Stimulated activated CD4-positive, alpha-beta T cell treated with anti-CD3 and anti-CD28 coated beads, Interleukin-1b, Interleukin-23, amount 100 ng/mL, for 48 hours (primary cell): ENCODE measurements at places on chromosomes 4 and X.

GRCh38 chrX:154529206-154529612 is 13.2 kb upstream of the FAM3A start:
- no peak for DNase-seq

DNA sequence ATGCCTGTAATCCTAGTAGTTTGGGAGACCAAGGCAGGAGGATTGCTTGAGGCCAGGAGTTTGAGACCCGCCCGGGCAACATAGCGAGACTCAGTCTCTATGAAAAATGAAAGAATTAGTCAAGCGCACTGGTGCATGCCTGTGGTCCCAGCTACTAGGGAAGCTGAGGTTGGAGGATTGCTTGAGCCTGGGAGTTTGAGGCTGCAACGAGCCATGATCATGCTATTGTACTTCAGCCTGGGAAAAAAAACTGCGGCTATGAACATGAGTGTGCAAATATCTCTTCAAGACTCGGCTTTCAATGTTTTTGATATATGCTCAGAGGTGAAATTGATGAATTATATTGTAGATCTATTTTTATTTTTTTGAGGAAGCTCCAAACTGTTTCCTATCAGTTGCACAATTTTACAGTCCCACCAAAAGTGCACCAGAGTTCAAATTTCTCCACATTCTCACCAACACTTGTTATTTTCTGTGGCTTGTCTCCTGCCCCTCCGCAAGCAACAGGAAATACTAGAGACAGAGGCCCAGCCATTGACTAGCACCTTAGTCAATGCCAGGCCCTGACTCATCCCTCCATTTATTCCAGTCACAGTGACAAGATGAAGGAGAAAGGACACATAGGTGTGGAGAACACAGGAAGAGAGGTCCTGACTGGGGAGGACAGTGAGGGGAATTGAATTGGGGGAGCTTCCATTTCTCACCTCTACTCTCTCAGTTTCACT is 33.1 kb upstream of the ZNF41 start:
- DNase-seq, result no peak

DNA sequence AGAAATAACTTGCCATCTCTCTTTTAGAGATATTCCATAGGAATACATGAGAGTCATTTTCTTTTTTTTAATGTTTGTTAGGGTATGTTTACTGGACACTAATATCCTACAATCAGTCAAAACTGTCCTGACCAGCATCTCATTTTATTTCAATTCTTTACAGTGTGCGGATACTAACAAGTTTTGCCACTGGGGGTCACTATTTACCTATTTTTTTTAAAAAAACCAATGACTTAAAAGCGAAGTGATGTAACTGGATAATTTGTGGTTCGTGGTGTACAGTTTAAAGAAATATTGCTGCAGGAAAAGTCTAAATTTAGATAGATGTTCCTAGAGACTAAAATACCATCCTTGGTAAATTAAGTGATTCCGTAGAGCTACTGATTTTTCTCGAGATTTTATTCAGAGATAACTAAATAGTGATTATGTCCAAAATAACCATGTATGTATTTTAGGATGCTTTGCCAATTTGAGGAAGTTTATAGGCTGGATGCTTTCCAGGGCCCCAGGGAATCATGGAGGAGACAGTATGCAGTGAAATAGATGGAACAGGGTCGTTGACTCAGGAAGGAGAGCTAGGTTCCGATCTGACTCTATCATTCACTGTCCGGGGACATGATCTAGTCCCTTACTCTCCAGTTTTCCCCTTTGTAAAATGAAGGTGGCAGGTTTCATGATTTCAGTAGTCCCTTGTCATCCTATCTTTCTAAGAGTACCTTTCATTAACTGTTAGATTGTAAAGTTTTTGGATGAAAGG is 34.0 kb upstream of the GNPDA2 start:
- no peak for DNase-seq

GRCh38 chr4:123832173-123833026 is 435.8 kb downstream of the SPRY1 start:
- DNase-seq, result no peak

- DNase-seq, result no peak
Observed at GRCh38 chr4:139234253-139234652, 45.8 kb downstream of the MGARP start.

- DNase-seq, result no peak
Observed at GRCh38 chr4:121875652-121876051, 5.4 kb upstream of the BBS7 start.

DNA sequence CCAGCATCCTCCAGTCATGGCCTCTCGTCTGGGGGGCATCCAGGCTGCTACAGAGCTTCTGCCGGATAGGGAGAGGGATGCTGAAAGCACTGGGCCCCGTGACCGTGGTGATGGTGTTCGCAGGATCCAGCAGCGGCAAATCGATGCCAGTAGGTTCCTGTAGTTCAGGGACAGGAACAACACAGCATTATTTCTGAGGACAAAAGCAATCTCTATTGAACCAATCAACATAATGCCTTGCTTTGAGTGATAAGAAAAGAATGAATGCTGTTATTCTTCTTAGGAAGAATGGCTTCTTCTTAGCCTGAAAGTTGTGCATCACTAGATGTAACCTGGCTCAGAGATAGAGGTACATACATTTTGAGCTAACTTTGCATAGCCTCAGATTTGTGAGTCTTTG is 378.6 kb downstream of the UNC5C start:
- DNase-seq, result no peak

- no peak for DNase-seq
Observed at GRCh38 chr4:152038238-152038637, 277.4 kb upstream of the GATB start.

- DNase-seq, result no peak
Observed at GRCh38 chr4:46123913-46124755, at the start of gene GABRG1. TSS of gene GABRG1 (minus strand) at chr4:46124054. CDS start at chr4:46123913, 141 bp downstream.

DNA sequence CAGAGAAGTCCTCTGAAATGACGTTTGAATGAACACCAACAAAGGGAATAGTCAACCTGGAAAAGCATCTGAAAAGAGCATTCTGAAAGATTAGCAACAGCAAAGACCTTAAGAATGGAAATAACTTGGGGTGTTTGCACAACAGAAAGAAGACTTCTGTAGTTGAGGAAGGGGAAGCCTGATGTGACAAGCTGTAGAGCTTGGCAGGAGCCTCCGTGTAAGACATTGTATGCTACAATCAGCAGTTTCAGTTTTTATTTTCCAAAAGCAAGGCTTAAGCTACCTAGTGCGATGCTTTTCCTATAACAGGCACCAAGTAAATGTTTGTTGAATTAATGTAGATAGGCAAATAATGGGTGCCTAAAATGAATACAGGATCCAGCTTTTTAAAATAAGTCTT is 484.0 kb downstream of the SPRY1 start:
- no peak for DNase-seq

DNA sequence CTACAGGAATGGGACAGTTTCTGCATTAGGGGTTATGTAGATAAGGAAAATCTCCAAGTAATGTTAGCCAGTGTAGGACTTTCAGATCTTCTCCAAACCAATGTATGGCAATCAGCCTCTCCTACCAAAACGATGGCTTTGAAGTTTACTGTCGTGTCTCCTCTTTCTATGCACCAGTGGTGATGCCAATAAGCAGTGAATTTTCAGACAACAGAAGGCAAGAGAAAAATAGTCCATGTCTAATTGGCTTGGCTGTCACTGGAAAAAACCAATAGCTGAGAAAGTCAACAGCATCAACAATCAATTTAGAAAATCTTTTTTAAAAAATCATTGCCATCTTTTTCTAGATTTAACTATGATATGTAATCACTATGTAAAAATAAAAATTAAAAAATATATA is 35.0 kb downstream of the LIMCH1 start:
- DNase-seq, result no peak

DNA sequence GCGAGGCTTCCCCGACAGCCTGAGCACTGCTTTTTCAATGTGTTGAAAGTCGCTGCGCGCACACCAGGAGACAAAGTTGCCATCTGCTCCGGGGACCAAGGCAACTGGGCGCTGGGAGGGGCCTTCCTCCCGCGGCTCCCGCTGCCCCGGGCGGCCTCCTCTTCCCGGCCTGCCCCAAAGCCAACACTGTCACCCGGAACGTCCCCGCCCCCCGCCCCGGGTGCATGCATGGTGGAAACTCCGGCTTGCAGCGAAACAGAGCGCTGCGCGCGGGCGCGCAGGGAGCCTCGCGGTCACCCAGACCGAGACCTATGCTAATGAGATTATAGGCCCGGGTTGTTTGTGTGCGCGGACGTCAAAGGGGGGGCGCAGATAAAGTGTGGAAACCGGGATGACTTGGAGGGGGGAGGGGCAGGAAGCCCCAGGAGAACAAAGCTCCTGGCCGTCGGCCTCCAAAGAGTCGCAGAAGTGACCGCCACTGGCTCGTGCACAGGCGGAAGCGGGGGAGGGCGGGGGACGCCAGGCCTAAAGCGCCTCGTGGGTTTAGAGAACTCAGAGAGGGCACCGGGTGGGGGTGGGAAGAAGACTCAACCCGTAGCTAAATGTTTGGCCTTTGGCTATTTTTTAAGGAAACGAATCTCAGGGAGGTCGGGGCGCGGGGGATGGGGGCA is 88.8 kb downstream of the BCOR start:
- DNase-seq, result peak; percentile 33

DNA sequence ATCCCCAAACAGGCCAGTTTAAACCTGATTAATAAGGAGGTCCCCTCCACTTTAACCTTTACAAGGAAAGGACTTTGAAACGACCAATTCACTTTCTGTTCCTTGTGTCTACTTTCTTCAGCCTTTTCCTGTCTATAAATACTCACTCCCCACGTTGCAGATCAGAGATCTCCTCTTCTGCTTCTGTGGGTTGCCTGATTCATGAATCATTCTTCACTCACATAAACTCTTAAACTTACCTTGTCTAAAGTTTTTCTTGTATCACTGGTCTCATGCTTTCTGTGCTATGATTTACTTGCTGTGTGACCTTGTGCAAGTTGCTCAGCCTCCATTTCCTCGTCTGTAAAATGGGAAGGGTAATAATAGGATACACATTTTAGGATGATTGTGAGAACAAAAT is 236.1 kb downstream of the QDPR start:
- no peak for DNase-seq

DNA sequence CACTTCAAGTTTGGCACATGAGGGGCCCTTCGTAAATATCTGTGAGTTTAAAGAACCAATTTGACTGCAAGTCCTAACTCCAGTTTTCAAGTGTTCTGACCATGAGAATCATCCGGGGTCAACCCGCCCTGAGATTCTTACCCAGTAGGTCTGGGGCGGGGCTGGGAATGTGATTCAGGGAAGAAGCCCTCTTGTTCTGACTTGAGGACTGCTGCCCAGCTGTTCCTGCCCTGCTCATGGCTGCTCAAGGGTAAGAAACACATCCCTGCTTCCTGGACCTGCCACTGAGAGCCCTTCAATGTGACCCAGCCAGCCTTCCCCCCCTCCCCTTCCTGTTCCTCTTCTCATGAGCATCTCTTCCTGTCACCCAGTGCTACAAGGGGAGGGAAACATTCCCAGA is 92.7 kb upstream of the PGRMC2 start:
- DNase-seq, result no peak

- no peak for DNase-seq
Observed at GRCh38 chrX:153372949-153373348, 28.2 kb downstream of the PNMA6E start.

DNA sequence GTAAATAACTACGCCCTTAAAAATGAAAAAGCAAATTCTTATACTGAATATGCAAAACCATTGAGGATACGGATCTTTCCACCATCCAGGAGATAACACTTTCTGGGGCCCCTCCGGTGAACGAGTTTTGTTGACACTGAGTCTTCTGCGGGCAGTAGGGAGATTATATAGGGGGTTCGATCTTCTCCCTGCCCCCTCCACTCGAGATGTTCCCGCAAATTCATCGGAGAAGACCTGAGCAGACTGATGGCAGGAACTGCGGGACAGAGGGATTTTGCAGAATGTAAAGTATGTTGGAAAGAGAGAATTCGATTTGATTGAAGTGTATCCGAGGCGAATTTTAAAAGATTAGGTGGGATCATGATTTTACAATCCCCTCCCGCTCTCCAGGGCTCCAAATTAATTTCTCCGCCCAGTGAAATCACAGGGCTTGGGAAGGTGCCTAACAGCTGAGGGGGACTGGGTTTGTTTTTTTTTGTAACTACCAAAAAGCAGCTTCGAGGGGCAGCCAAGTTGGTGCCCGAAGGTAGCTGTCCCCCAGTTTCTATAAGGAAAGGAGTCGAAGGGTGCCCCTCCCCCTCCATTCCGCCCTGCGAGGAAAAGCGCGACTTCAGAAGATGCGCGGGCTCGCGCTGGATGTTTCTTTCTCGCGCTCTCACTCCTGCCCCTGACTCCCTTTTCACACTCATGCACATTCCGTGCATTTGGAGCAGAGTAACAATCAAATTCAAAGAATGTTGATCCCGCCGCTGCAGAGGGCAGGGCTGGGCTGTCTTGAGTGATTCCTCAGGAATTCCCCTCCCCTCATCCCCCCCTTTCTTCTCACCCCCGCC is 1.2 kb downstream of the TMEM255A start:
- DNase-seq, result peak; percentile 13

DNA sequence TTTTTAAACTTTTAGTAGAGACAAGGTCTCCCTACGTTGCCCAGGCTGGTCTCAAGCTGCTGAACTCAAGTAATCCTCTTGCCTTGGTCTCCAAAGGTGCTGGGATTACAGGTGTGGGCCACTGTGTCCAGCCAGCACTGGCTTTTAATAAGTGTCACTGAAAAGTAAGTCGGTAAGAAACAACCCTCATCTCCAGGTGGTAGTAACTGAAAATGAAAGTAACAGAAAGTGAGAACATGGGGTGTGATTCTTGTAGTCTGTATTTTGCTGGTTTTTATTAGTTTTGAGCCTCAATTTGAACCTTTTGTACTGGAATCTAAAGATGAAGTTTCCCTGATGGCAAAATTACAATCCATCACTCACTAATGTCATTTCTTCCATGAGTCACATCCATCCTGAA is 238.1 kb upstream of the AGA start:
- no peak for DNase-seq

DNA sequence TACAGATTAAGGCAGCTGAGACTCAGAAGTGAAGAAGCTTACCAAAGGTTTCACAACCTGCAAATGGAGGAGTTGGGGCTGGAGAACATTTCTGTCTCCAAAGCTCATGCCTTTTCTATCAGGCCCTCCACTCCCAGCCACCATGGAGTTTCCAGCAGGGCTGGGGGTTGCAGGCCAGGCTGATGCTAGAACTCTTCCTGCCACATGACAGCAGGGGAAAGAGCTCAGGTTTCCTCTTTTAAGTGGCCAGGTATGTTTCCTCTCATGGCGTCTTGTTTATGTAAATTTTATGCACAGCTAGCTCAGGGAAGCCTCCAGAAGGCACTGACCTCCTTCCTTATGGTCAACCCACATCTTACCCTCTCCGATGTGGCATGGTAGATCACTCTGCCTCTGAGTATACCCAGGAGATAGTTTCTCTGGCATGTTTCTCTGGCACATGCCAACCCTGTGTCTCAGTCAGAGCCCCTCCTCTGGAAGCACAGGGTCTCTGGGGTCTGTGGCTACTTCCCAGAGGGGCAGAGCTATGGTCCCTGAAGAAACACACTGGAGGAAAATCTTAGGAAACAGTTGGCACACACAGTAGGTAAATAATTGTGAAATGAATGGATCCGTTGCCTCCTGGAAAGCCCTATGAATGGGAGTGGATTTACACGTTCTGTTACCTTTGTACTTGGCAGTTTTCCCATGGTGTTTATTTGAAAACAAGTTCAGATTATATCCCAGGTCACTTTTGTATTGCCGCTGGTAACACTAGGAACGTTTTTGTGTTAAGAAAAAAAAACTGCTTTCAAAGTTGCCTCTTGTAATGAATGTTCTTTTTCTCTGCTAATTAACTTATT is 28.9 kb downstream of the PDK3 start:
- DNase-seq, result no peak

GRCh38 chr4:123301923-123302322 is 94.7 kb upstream of the SPRY1 start:
- no peak for DNase-seq

- DNase-seq, result no peak
Observed at GRCh38 chr4:154293427-154293826, 198.2 kb downstream of the DCHS2 start.

GRCh38 chr4:8503801-8504200 is 63.2 kb downstream of the TRMT44 start:
- no peak for DNase-seq
